ENCODE measurements at places on chromosomes 1 and 21.

- DNase-seq = no peak
Measured at GRCh38 chr1:109229531-109230127, 15.9 kb downstream of the SARS1 start.

DNA sequence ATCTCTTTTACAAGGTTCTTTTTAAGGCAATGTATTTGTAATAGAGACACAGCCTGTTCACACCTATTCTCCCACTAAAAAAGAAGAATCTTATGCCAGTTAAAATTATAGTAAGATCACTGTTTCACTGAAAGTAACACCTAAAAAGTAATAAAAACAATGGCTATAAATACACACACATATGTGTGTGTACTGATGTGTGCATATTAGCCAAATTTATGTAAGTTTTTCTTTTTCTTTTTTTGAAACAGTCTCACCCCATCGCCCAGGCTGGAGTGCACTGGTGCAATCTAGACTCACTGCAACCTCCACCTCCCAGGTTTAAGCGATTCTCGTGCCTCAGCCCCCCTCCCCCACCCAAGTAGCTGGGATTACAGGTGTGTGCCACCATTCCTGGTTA is 56.8 kb upstream of the SLC30A10 start:
- DNase-seq = no peak

DNA sequence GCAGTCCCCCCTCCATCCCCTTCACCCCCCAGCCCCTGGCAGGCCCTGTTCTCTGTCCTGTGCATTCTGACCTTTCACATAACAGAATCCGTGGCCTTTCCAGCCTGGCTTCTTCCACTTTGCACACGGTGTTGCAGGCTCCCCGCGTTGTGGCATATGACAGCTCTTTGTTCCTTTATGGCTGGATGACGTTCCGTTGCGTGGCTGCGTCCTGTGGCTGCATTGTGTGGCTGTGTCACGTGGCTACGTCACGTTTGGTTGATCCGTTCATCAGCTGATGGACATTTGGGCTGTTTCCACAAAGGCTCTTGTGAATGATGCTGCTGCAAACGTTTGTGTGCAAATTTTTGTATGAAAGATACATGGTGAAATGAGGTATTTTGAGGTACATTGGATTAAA is 53.3 kb downstream of the PDE9A start:
- DNase-seq = no peak

- no peak for DNase-seq
Measured at GRCh38 chr1:1021920-1022259, 2.0 kb downstream of the AGRN start.

GRCh38 chr1:231814021-231814420 is 187.4 kb downstream of the DISC1 start:
- no peak for DNase-seq

GRCh38 chr1:13908128-13908527 is 208.1 kb downstream of the PRDM2 start:
- no peak for DNase-seq

DNA sequence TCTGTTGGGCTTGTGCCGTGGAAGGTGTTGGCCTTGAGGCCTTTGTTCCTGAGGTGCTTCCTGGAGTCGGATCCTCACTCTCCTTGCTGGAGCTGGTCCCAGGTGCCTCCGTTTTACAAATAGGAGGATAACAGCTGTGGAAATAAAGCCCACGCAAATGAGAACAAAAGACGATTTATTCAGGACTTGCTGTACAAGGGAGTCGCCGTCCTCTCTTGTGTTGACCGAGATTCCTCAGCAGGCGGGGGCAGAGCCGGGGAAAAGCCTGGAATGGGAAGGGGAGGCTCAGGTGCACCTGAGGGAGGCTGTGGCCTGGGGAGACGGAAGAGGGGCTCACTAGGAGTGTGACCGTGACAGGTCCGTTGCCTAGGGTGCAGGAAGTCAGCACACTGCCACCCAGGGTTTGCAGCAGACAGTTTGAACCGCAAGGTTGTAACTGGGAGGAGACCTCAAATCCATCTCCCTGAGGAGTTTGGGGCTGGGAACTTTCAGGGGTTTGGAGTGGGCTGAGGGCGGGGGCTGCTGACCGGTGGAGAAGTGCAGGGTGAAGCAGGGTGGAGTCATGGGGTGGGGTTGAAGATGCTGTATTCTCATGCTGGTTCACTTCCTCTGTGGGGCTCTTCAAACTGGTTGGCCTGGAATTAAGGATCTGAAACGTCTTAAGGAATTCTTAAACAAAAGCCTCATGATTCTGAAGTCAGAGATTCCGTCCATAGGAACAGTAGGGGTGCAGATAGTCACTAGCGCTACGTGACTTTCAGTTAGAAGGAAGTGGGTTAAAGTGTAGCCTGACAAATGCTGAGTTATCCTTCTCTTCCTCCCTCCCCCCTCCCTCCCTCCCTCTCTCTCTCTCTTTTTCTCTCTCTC is 2.6 kb upstream of the CSTB start:
- no peak for DNase-seq

- no peak for DNase-seq
Measured at GRCh38 chr1:239458144-239458500, 71.8 kb downstream of the CHRM3 start.

DNA sequence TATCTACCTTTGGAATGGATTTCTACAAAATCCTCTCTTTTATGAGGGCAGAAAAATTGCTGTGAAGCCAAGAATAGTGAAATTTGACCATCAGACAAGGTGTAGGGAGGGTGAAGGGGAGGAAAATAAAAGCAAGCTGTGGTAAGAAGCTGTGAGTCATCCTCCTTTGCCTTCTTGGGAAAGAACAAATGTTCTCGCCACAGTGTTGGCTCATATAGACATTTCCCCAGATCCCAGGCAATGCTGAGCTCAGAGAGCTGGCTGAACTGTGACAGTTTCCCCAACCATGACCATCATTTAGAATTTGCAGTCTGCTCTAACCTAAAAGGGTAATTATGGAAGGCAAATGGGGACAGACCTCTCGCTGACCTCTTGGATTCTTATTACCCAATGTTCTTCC is 235.4 kb downstream of the PBX1 start:
- DNase-seq = no peak

DNA sequence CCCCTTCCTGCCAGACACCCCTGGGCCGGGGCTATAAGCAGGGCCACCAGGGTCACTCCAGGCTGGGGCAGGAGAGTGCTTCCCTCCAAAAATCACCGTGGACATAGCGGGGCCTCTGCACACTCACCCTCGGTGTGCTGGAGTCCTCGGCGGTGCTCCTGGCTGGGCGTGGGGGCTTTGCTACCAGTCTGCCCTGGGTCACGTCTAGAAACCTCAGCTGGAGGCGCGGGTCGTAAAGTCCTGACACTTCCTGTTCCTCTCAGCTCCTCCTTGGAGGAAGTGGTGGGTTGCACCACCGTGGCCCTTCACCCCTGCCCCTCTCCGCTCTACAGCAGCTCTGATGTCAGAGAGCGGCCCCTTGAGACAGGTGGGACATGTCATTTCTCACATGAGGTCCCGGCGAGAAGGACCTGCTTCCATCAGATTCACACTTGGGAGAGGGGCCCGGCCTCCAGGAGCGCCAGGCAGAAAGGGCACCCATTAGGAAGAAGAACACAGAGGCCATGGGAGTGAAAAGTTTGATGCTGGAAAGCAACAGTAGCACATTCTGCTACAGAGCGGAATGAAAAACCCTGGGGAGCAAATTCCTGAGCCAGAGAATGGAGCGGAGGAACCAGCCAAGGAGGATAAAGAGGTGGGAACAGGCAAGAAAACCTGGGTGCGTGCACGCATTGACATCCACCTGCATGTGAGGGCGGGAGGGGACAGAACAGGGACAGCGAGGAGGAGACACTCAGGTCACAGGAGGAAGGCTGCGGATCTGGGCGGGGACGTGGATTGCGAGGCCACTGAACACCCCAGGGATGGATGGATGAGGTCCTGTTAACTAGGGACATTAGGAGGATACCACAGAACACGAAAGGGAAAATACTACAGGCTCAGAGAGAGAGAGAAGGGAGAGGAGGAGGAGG is at the start of gene ITGB2:
Gene ITGB2, minus strand, starts transcription at position 206 of the 911 bp plus-strand sequence. CDS start 10,117 bp downstream, outside the sequence.
- no peak for DNase-seq

- DNase-seq = no peak
Measured at GRCh38 chr1:167249702-167250101, 29.0 kb downstream of the POU2F1 start.

- DNase-seq = no peak
Measured at GRCh38 chr1:199644912-199645311, 382.6 kb upstream of the NR5A2 start.

- DNase-seq = no peak
Measured at GRCh38 chr1:176206006-176206960, 803 bp downstream of the COP1 start.

- no peak for DNase-seq
Measured at GRCh38 chr21:26079366-26079765, 91.2 kb downstream of the APP start.

GRCh38 chr1:186976700-186977099 is 148.0 kb downstream of the PLA2G4A start:
- no peak for DNase-seq

- DNase-seq = no peak
Measured at GRCh38 chr1:51285055-51285454, 45.3 kb downstream of the TTC39A start.

DNA sequence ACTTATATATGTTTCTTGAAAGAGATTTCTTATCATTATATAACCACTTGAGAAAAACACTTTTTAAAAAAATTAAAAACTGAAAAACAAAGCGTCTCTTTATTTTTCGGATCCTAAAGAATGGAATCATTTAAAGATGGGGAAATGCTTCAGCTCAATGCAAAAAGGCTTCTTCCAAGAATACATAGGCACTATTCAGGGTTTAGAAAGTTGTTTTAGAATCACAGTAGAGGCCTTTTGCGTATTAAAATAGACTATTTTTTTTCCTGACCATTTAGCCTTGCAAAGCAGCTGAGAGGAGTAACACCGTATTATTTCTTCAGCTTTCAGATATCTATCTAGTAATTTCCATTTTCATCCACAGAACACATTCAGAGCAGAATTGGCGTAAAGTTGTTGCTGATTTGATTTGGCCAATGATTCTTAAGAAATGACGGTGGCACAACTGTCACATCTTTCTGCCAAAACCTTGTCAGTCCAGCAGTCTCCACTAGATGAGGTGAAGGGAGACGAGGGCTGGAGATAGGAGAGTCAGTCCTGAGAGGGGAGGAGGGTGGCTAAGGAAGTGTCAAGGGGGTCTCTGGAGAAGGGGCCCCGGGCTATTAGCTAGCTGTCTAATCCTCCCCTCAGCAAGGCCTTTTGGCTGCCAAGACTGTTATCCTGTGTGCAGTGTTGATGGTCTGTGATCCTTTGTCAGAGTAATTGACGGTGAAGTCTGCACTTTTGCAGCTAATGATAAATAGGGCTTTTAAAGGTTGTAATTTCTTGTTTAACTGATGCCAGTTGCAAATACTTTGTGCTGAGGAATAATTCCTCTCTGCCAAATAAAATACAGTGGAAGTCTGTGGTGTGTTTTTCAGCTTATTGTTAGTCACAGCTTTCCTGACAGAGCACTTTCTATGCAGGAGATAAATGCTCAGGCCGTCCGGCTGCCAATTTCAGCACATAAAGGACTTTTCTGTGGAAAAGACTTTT is 34.7 kb downstream of the PRRX1 start:
- no peak for DNase-seq

DNA sequence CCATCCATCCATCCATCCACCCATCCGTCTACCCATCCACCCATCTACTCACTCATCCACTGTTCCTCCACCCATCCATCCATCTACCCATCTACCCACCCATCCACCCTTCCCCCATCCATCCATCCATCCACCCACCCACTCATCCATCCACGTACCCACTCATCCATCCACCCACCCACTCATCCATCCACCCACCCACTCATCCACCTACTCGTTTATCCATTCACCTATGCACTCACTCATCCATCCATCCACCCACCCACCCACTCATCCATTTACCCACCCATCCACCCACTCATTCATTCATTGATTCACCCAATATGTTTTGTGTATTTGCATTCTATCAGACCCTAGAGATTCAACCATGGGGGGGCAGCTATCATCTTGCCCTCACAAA is 27.2 kb downstream of the TNFRSF8 start:
- DNase-seq = no peak

Measured in activated effector memory CD4-positive, alpha-beta T cell treated with Interleukin-2 at 50 U/mL for 16 hours (primary cell).